ENCODE measurements at places on chromosomes 5 and 9. TPM values are rescaled to one million over a fixed set of nuclear protein-coding genes. Genes with fewer than 3 reads are reported as not detected.

ENTREP1 gene
- total RNA-seq, result 32.8 TPM

PRRX2 gene
- 4.3 TPM for total RNA-seq

CDKN2B-AS1 gene
- total RNA-seq, result not detected

KCNIP1 gene
- 1.6 TPM for total RNA-seq

DNA sequence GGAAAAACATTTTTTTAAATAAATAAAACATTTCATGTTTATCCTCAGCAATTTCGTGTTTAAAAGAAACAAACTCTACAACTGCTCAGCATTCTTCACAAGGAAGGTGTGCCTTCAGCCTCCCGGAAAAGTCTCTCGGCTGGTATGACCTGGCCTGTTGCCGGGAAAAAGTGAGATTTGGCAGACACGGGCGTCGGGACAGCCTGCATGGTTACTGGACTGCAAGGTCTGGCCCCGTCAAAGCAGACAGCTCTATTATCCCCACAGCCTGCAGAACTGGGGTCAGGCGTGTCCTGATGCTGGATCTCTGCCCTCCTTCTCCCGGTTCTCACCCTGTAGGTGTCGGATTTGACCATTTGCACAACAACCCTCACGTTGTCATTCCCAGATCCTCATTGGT, 120.3 kb upstream of the SPATA31C2 start:
- no peak overlapping the region for H3K4me3 ChIP-seq
- H3K36me3 ChIP-seq, result no peaks in the 10 kb centered on the region
- no peak overlapping the region for H3K27ac ChIP-seq
- H3K27me3 ChIP-seq, result no peaks in the 10 kb centered on the region
- H3K4me1 ChIP-seq, result no peaks in the 10 kb centered on the region

DNA sequence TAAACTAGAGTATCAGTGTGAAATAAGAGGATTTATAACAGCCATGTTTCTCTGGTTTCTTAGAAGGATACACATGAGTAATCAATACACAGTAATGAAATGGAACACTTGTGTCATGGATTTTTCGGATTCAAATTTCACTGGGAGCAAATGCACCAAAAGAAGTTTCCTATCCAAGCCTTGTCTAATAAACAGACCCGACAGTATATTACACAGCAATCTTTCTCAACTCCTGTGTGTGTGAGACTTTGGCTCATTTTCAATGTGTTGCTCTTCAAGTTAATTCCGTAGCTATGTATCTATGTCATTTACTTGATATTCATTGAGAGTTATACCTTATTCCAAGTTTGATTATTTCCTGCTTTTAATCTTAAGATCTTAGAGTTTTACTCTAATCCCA, 930.2 kb downstream of the MAT2B start:
- H3K4me1 ChIP-seq, result no peaks in the 10 kb centered on the region
- no peak overlapping the region for H3K27ac ChIP-seq
- DNase-seq, result no peak
- no peaks in the 10 kb centered on the region for H3K36me3 ChIP-seq

IFNA2 gene
- not detected for total RNA-seq

DIPK1B gene
- total RNA-seq, result 27.8 TPM

GRCh38 chr9:31119890-31120454, 1264.5 kb upstream of the ACO1 start:
- DNase-seq, result no peak
- H3K4me3 ChIP-seq, result no peak overlapping the region
- no peak overlapping the region for H3K27ac ChIP-seq

DNA sequence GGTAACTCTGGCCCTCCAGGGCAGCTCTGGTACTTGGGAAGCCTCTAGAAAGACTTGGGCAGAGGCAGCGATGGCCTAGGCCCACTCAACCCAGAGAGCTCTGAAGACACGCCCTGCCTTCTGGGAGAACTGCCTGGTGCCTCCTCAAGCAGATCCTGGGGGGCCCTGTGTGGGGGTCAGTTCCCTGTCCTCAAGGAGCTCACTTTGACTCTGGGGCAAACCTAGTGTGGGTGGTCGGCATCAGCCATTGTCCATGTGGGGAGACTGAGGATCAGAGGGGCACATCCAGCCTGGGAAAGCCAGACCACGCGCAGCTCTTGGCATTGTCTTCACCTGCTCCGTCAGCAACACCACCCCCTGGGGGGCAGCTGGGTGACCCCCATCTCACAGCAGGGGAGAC, 28.0 kb downstream of the ABO start:
- H3K4me3 ChIP-seq, result no peak overlapping the region
- H3K36me3 ChIP-seq, result no peaks in the 10 kb centered on the region
- H3K27me3 ChIP-seq, result no peaks in the 10 kb centered on the region
- no peaks in the 10 kb centered on the region for H3K4me1 ChIP-seq
- H3K27ac ChIP-seq, result no peak overlapping the region
- DNase-seq, result no peak

BARX1 gene
- 3.7 TPM for total RNA-seq

- no peaks in the 10 kb centered on the region for H3K36me3 ChIP-seq
- H3K27ac ChIP-seq, result peak overlapping the region; percentile 14
- no peaks in the 10 kb centered on the region for H3K27me3 ChIP-seq
Measured at GRCh38 chr5:119328753-119329602, 26.8 kb upstream of the TNFAIP8 start.

INSL6 gene
- total RNA-seq, result not detected

TRPM6 gene
- 4.7 TPM for total RNA-seq

DNA sequence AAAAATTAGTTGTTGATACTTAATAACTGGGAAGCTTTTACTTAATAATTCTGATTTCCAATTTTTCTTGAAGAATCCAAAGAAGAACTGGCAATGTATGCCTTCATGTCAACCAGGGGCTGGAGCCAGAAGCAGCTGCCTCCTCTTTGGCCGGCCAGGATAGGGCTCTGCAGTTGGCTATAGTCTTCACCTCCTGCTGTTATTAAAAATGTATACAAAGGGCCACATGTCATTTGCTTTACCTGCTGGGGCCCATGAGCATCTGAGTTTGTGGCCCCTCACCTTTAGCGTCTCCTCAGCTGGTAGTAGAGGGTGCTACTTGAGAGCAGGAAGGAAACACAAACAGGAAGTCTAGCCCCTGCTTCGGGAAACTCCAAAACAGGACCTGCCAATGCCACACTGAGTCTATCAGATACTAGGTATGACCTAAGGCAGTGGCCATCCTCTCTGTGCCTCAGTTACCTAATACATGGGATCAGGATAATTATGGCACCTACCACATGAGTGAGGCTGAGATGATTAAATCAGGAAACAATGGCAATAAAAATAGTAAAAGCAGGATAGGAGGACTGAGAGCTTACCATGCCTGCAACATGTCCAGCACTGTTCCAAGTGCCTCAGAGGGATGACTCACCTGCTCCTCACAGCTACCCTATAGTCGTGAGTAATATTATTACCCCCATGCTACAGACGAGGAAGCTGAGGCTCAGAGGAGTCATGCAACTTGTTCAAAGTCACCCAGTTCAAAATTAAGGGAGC, 21.3 kb downstream of the CCDC69 start:
- no peaks in the 10 kb centered on the region for H3K27me3 ChIP-seq
- H3K36me3 ChIP-seq, result no peaks in the 10 kb centered on the region
- H3K27ac ChIP-seq, result no peak overlapping the region
- H3K4me3 ChIP-seq, result no peak overlapping the region
- no peak for DNase-seq
- H3K4me1 ChIP-seq, result no peaks in the 10 kb centered on the region

- H3K4me3 ChIP-seq, result no peak overlapping the region
- no peaks in the 10 kb centered on the region for H3K4me1 ChIP-seq
- H3K27ac ChIP-seq, result no peak overlapping the region
Measured at GRCh38 chr5:68643064-68643463, 427.5 kb downstream of the PIK3R1 start.

- no peak for DNase-seq
- H3K36me3 ChIP-seq, result peaks cover 6% of the 10 kb centered on the region
- no peak overlapping the region for H3K27ac ChIP-seq
- no peak overlapping the region for H3K4me3 ChIP-seq
- no peaks in the 10 kb centered on the region for H3K27me3 ChIP-seq
Measured at GRCh38 chr5:14598225-14598624, 16.6 kb downstream of the OTULINL start.

DNA sequence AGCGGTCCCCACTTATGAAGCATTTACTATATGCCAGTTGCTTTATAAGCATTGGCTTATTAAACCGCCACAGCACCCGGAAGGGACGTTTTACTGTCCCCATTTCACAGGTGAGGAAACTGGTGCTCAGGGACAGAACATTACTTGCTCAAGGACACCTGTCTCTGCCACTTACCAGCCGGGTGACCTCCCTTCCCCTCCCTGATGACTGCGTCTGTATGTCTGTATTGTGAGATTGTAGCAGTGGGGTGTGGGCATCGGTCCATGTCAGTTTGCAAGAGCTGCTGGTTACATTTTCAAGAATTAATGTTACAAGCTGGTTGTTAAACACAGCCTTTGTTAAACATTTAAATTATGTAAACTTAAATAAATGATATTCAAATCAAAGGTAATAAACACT, 77.6 kb upstream of the LMX1B start:
- no peaks in the 10 kb centered on the region for H3K36me3 ChIP-seq
- H3K4me1 ChIP-seq, result no peaks in the 10 kb centered on the region
- DNase-seq, result no peak
- no peak overlapping the region for H3K4me3 ChIP-seq
- H3K27me3 ChIP-seq, result peaks cover 3% of the 10 kb centered on the region

AK8 gene
- total RNA-seq, result 3.3 TPM

DNA sequence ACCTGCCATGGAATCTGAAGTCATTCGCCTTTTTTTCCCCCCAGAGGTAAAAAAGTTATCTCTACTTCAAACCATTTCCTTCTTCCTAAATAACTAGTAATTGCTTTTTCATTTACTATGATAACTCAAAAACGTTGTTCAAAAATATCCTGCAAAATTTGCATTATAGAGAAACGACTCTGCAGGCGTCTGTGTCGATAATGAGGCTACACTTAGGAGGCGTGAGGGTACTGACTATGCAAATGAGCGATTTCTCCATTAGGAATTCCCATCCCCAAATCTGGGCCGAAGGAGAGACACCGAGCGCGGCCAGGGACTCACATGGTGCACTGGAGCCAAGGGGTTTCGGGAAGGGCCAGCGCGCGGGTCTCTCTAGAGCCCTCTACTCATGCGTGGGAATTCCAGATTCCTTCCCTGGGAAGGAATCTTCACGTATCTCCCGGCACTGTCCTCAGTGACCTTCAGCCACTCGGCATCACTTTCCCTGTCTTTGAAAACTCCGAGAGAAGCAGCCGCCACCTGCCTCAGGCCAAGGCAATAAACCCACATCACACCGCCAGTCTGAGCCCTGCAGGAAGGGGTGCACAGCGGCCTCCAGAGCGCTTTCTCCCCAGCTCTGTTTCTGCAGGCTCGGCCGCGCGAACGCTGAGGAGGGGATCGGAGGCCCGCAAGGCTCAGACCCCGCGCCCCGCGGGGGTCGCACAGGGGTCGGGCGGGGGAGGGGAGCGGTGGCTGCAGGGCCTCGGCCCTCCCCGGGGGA, 718 bp upstream of the DENND4C start:
- H3K4me3 ChIP-seq, result peak overlapping the region; percentile 65
- H3K4me1 ChIP-seq, result no peaks in the 10 kb centered on the region

- H3K4me1 ChIP-seq, result no peaks in the 10 kb centered on the region
- H3K4me3 ChIP-seq, result no peak overlapping the region
- no peak overlapping the region for H3K27ac ChIP-seq
- no peaks in the 10 kb centered on the region for H3K27me3 ChIP-seq
Measured at GRCh38 chr9:117250610-117251215, 164.1 kb downstream of the ASTN2 start.

CCDC152 gene
- 1.8 TPM for total RNA-seq

DNA sequence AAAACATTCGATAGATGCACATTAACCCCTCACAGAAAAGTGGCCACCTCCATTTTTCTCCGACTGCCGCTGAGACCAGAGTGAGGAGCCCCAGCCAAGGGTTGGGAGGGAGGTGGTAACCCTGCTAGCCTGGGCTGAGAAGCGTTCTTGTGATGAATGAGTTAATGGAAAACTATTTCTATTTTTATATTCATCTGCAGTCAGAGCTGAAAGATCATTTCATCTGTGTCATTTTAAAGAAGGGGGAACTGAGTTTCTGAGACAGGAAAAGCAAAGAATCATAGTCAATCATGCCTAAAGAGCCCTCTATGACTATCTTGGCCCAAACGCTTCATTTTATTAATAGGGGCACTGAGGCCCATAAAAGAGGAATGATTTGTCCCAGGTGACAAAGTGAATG, 229.5 kb downstream of the PAPPA start:
- H3K27ac ChIP-seq, result no peak overlapping the region
- no peak overlapping the region for H3K4me3 ChIP-seq
- H3K4me1 ChIP-seq, result no peaks in the 10 kb centered on the region
- H3K27me3 ChIP-seq, result no peaks in the 10 kb centered on the region

DNA sequence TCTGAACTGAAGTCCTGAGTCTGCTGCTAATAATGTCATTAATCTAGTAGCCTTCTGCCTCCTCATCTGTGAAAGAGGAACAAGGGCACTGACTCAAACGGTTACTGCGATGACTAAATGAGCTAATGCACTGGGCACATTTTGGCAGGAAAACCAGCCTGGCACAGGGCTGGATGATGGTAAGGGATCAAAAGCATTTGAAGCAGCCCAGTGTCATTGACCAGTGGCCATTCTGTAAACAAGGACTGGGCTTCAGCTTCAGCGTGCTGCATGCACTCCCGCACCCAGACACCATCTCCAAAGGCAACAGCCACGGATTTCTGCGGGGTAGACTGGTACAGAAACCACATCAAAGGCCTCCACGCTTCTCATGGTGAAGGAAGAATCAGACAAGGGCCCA, 8.0 kb downstream of the GCNT4 start:
- no peak for DNase-seq
- H3K27ac ChIP-seq, result no peak overlapping the region
- H3K4me1 ChIP-seq, result no peaks in the 10 kb centered on the region
- H3K4me3 ChIP-seq, result no peak overlapping the region

DNA sequence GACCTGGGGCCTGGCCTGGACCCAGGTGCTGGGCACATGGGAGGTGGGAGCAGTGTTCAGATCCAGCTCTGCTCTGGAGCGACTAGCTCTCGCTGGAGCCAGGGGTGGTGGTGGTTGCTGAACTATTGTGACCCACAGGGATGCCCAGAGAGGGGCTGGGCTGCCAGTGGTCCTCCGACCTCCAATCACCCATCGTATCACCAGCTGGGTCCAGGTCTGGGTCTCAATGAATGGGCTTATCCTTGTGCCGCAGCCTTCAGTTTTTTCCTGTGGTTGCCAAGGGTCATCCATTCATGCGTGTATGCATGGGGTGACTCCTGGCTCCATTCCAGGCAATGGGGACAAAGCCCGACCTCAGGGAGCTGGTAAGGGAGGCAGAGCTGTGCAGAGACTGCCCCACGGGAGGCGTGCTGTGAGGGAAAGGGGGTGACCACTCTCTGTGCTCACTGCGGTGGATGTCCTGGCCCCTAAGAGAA, 68.6 kb upstream of the RNF130 start:
- no peak overlapping the region for H3K27ac ChIP-seq
- no peak overlapping the region for H3K4me3 ChIP-seq
- no peaks in the 10 kb centered on the region for H3K4me1 ChIP-seq
- DNase-seq, result peak; percentile 3
- peaks cover 8% of the 10 kb centered on the region for H3K27me3 ChIP-seq

GRCh38 chr9:28234894-28235277, 661.6 kb upstream of the C9orf72 start:
- H3K36me3 ChIP-seq, result no peaks in the 10 kb centered on the region
- no peak for DNase-seq
- no peak overlapping the region for H3K4me3 ChIP-seq
